Mammary microvascular endothelial cell (primary cell): ENCODE measurements at places on chromosomes 2 and 18. TPM values are rescaled to one million over a fixed set of nuclear protein-coding genes. Genes with fewer than 3 reads are reported as not detected.

PLGLB2 gene
- total RNA-seq, result not detected in 2 replicates

LIMS3 gene
- 0.69 and 2.6 TPM in 2 replicates for total RNA-seq

MBP gene
- 4.5 and 6.1 TPM in 2 replicates for total RNA-seq

MYL12B gene
- 648 and 672 TPM in 2 replicates for total RNA-seq

CCT4 gene
- 202 and 203 TPM in 2 replicates for total RNA-seq

RFX8 gene
- total RNA-seq, result 0.44 and 2.3 TPM in 2 replicates

PRSS56 gene
- not detected in 2 replicates for total RNA-seq

MAPRE2 gene
- 50.2 and 60.1 TPM in 2 replicates for total RNA-seq

FAM117B gene
- total RNA-seq, result 1.2 and 1.4 TPM in 2 replicates

ENOSF1 gene
- 18.6 and 19.4 TPM in 2 replicates for total RNA-seq

KIF5C gene
- total RNA-seq, result 0.25 and 0.33 TPM in 2 replicates

KCNK3 gene
- not detected in 2 replicates for total RNA-seq

MBD2 gene
- total RNA-seq, result 33.2 and 33.9 TPM in 2 replicates
